Type B pancreatic cell (in vitro differentiated cells): ENCODE measurements at places on chromosomes 2 and 18.

- H3K4me1 ChIP-seq: no peaks in the 10 kb centered on the region
- no peak for DNase-seq
- no peak overlapping the region for H3K27ac ChIP-seq
- no peak overlapping the region for H3K4me3 ChIP-seq
Measured at GRCh38 chr2:55712477-55713060, 18.9 kb upstream of the PNPT1 start.

- no peak overlapping the region for H3K4me3 ChIP-seq
- H3K4me1 ChIP-seq: peaks cover 18% of the 10 kb centered on the region
- H3K27me3 ChIP-seq: no peaks in the 10 kb centered on the region
- DNase-seq: no peak
- no peak overlapping the region for H3K27ac ChIP-seq
Measured at GRCh38 chr2:36559221-36559942, 38.6 kb downstream of the FEZ2 start.

DNA sequence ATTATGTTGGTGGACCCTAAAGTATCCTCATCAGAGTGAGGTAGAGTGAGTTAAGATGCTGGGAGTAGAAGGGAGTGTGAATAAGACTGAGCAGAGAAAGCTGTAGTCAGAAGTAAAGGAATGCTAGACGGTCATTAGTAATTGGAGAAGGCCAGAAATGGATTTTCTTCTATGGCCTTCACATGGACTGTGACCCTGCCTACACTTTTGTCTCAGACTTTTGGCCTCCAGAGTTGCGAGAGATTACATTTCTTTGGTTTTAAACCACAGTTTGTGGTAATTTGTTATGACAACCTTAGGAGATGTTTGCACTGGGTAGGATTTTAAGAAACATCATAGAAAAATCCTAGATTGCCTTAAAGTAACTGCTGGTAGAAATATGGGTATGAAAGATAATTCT lies 1267.7 kb upstream of the TMEFF2 start:
- H3K4me1 ChIP-seq: no peaks in the 10 kb centered on the region
- no peak for DNase-seq
- H3K27me3 ChIP-seq: no peaks in the 10 kb centered on the region
- no peaks in the 10 kb centered on the region for H3K36me3 ChIP-seq
- no peak overlapping the region for H3K4me3 ChIP-seq

GRCh38 chr2:173496746-173497145 lies 142.1 kb downstream of the CDCA7 start:
- H3K27ac ChIP-seq: no peak overlapping the region
- no peaks in the 10 kb centered on the region for H3K36me3 ChIP-seq
- no peak overlapping the region for H3K4me3 ChIP-seq

GRCh38 chr18:58177896-58178470 lies 134.0 kb downstream of the NEDD4L start:
- H3K27ac ChIP-seq: peak overlapping the region; percentile 94
- H3K36me3 ChIP-seq: peaks cover 4% of the 10 kb centered on the region
- H3K4me1 ChIP-seq: peaks cover 55% of the 10 kb centered on the region
- DNase-seq: no peak
